ENCODE measurements at places on chromosomes 1 and 21.

DNA sequence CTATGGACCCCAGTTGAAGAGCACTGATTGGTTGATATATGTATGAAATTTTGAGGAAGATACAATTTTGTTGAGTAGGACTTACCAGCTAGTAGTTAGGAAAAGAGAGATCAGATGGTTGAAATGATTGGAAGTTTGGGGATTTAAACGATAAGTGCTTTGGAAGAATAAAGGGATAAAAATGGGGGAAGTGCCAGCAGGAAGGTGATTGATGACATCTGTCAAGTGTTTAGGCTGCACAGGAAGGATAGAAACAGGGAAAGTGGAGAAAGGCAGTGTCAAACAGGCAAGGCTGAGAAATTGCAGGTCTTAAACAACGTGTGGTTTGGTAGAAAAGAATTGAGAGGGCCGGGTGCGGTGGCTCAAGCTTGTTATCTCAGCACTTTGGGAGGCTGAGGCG lies 22.3 kb downstream of the PDC start:
- DNase-seq: no peak

- DNase-seq: no peak
These were observed 14.1 kb downstream of the KRTCAP2 start for GRCh38 chr1:155158991-155159390.

GRCh38 chr1:67514786-67515185 lies 84.6 kb upstream of the SERBP1 start:
- DNase-seq: no peak

DNA sequence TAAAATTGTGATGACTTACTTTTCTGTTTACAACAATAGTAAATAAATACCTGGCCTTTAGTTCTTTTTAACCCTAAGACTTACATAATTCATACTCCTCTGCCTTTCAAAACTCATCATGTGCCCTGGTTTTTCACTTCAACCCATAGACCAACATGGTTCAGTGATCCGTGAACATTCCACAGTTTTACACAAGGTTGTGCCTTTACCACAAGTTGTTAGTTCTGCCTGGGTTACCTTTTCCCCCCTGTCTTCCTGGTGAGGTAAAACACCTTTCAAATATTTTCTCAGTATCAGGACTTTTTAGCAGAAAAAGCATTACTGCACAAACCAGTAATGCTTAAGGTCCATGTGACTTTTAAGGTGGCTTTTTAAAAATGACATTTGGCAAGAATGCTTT lies 1466.4 kb downstream of the PLA2G4A start:
- no peak for DNase-seq

- DNase-seq: no peak
These were observed 369.4 kb downstream of the KCNH1 start for GRCh38 chr1:210764536-210764935.

DNA sequence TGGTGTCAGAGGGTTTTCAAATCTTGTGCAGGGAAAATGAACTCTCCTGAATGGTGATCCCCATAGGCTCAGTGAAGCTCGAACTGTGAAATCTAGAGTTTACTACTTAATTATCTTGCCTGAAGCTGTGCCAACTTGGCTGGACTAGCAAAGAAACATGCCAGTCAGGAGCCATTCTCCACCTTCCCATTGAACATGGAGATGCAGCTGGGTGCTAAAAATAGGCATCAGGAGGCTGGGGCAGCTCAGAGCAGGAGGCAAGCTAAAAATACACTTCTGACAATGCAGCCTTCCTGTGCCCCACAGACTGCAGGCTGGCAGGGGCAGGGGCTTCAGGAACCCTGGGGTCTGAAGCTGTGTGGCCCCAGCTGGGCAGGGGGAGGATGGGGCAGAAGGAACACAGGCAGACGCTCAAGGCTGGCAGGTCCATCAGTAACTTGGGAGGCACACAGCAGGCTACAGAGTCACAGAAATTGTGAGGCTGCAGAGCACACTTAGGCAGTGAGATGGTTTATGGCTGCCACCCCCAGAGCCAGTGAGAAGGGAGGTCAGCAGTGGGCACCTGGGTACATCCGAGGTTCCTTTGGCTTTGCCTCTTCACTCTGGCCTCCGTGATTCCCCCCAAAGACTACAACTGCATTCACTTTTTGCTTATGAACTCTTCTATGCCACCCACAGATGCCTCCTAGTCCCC lies 155.4 kb upstream of the KCND3 start:
- DNase-seq: no peak

DNA sequence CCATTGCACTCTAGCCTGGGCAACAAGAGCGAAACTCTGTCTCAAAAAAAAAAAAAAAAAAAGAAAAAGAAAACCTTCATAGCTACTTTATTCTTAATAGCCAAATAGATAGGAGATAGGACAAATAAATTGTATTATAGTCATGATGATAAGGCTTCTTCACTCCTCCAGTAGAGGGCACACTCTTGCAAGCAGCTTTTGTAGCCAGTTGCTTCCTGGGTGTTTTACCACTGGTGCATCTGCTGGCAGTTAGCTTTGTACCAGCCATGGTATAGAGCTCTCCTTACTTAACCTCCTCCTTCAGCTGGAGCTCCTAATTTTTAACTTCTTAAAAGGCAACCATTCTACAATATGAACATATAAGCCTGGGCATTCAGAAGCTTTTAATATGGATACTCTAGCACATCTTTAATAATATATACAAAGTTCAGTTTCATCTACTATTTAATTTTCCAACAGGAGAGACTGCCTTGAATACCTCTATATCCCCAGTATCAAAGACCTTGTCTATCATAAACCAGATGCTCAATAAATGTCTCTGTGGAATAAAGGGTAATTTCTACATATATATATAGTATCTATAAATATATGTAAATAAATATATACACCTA lies 35.8 kb downstream of the EVI5 start:
- DNase-seq: no peak
